Stimulated activated CD8-positive, alpha-beta memory T cell treated with anti-CD3 and anti-CD28 coated beads, Interleukin-4, amount 100 ng/mL, for 1 hour (primary cell): ENCODE measurements at places on chromosomes 7 and 10.

- no peak for DNase-seq
These were observed 33.9 kb upstream of the PROSER2 start for GRCh38 chr10:11789306-11789705.

DNA sequence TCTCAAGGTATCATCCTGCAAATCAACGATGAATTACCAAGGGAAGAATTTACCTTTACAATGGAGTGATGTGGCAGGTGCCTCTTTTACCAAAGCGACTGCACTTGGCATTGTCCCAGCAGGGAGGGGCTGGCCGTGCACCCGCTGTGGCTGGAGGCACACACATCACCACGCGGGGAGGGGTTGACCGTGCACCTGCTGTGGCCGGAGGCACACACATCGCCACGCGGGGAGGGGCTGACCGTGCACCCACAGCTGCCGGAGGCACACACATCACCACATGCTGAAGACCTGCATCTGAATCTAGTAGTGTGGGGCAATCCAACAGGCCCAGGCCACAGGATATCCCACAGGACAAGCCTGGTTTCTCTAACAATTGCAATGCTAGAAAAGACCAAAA, 493.5 kb downstream of the DNAJB6 start:
- no peak for DNase-seq

DNA sequence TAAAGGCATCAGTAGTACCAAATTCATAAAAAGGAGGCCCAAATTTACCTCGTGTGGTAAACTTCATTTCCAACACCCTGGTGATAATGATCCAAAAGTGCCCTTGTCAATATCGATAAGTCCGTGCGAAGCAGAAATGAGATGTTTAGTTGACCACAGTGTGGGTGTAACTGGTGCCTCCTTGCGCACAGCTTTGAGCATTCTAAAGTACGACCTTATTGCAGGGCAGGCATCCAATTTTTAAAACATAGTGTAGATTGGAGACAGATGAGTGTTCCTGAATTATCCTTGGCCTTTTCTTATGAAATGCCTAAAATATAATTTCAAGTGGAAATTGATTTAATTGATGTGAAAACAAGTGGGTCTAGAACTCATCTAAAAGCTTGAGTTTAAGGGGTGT, 248.4 kb downstream of the TRIL start:
- DNase-seq: no peak

DNA sequence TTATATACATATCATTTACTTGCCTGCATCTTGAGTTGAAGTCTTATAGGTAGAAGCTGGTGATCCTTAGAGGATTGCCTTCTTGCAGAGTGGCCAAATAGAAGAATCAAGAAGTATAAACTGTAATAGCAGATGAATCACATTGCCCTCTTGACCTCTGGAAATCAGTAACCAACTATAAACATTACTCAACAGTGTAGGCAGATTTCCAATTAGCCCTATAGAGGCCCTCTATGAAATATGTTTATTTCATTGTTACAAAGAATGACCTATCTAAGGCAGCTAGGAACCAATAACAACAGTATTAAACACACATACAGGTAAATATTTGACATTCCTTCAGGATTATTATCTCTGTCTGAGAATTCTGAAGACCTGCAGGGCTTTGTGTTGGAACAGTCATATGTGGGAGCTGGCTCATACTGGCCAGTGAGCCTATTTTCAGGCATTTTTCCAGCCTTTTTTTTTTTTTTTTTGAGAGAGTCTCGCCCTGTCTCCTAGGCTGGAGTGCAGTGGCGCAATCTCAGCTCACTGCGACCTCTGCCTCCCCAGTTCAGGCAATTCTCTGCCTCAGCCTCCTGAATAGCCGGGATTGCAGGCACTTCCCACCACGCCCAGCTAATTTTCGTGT, 7.2 kb upstream of the SRI start:
- DNase-seq: no peak

- DNase-seq: no peak
These were observed 18.2 kb upstream of the GJC3 start for GRCh38 chr7:99947608-99948007.

- no peak for DNase-seq
These were observed 163.7 kb downstream of the SND1 start for GRCh38 chr7:127815631-127816145.

- no peak for DNase-seq
These were observed 5.7 kb downstream of the PAX4 start for GRCh38 chr7:127612263-127612662.

DNA sequence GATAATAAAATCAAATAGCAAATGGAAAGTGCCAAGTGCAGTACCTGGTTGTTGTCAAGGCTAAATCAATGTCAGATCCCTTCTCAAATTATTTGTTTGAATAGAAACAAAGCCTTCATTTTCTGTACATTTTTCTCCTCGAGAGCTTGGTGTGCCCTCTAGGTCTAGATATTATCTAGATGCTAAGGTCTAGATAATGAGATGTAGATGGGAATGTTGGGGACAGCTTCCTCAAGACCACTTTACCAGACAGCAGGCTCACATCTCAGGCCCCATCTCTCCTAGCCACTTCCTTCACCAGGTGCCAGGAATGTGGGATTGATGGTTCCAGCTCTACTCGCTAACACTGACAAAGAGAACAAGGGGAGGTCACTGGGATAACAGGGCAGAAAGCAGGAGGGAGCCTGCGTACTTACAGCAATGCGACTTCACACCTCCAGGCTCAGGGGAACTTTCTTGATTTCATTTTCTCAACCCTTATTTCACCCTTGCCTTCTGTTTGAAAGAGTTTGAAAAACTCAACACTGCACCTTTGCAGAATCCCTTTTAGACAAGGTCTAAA, 451.4 kb upstream of the VSTM2A start:
- DNase-seq: no peak

- no peak for DNase-seq
These were observed 34.1 kb upstream of the FOXL3 start for GRCh38 chr7:255721-256361.

GRCh38 chr7:5679813-5680473, 101.5 kb downstream of the RNF216 start:
- no peak for DNase-seq

DNA sequence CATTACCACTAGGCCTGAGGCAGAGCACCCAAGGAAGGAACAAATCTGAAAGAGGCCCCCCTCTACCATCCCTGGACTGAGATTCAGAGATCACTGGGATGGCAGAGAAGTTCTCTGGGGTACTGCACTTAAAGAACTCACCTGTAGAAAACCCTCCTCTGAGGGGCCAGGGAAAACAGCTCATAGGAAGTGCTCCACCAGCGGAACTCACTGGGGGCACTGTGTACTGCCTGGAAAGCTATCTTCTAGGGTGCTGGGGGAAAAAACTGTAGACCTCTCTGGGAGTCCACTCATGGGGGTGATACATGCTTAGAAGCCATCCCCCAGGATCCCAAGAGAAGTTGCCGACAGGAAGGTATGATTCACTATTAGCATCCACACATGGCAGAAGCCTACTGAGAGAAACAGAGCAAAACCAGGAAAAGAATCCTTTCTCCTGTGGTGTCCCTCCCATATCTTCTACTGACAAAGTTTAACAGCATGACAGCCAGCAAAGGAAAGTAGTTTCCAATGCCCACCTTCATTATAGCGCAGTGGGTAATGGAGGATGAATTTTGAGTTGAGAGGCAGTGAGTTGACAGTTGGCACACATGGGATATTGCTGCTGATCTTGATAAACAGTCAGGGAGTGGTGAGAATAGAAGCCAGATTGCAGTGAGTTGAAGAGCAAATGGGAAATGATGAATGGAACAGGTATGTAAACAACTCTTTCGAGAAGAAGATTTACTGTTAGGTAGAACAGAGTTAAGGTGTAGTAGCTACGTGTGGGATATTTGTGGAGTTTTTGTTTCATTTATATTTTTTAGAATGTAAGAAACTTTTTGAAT, 20.9 kb downstream of the ANKIB1 start:
- DNase-seq: no peak

- DNase-seq: no peak
These were observed 83.0 kb upstream of the ADRB1 start for GRCh38 chr10:113960617-113961181.

- DNase-seq: no peak
These were observed 203.0 kb downstream of the CNTNAP2 start for GRCh38 chr7:146319629-146320028.

DNA sequence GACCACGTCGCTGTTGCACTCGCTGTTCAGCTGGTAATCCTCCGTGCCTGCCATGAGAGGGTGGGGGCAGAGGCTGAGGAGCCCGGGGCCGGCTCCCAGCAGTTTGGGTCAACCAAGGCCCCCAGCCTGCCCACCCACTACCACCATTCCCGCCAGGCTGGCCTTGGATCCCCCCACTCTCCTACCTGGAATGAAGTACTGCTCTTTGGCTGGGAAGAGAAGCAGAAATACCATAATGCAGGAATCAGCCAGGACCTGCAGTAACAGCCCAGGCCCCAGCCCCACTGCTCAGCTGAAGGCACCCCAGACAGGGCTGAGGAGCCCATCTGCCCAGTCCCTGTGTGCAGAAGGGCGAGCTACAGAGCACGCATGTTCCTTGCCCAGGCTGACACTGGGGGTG, 138.0 kb downstream of the SLIT1 start:
- no peak for DNase-seq

- no peak for DNase-seq
These were observed at the start of gene SPACDR for GRCh38 chr7:100464210-100464660. Gene SPACDR, minus strand, starts transcription at chr7:100464260. Its CDS starts 235 bp downstream, at chr7:100464025.

DNA sequence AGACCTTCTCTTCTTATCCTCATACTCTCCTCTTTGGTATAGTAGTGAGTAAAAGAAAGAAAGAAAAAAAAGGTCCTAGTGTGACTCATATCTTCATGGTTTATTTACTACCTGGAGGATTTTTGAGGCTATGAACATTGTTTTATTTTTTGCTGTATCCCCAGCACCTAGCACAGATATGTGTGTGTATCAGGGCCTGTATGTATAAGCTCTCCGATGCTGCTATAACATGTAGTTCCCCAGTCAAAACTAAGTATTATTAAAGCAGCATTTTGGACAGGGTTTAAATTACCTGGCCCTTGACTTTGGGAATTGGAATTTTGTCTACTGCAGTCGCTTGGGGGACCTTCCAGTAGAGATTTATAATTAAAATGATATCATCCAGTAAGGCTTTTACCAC, 46.3 kb downstream of the PYROXD2 start:
- no peak for DNase-seq

DNA sequence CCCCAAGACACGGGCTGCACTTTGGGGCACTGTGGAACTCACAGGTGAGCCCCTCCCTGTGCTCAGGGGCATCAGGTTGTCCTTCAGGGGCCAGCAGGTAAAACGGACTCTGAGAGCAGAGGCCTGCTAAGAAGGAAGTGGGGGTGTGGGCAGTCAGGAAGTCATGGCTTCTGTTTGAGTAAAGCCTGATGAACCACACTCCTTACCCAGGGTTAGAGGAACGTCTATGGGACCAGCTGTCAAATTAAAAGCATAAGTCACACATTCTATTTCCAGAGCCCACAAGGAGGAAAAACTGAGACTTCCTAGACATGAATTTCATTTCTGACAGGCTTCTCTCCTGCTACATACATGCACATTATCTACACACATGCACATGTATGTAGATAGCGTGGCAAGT, 616.4 kb downstream of the SDK1 start:
- no peak for DNase-seq

DNA sequence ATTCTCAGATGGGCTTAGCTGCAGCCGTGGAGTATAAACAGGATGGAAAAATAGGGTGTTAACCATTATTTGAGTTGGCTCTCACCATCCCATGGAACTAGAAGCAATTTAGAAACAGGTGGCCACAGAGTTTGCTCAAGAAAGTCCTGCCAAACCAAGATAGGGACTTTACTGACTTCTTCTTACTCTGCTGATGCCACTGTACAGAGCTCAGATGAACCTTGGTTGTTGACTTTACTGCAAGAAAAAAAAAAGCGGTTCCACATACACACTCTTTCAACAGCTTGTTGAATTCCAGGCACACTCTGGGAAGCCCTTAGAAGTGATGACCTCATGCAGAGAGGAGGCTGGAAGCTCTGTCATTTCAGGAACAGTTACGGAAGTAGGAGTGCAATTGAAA, 753.4 kb downstream of the NRG3 start:
- DNase-seq: no peak

GRCh38 chr10:72814099-72814790, 79.3 kb upstream of the OIT3 start:
- no peak for DNase-seq

GRCh38 chr7:140484951-140485499, 5.7 kb upstream of the MKRN1 start:
- no peak for DNase-seq

GRCh38 chr7:99090771-99091542, 53.0 kb downstream of the SMURF1 start:
- DNase-seq: no peak

DNA sequence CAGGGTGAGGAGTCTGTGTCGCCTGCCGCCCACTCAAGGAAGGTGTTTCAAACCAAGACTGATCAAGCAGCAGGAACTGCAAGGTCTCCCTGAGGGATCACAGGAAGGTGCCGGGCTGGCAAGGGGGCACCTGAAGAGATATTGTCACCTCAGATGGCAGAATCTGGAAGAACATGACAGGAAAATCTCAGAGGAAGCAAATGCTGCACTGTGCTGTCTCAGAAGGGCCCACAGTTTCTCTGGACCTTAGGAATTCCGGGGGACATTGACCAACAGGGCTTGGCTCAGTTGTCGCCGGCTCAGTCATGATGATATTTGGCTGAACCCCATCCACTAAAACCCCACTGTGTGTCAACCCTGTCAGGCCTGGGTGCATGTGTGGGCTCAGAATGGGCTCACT, 31.9 kb upstream of the GPR26 start:
- no peak for DNase-seq

DNA sequence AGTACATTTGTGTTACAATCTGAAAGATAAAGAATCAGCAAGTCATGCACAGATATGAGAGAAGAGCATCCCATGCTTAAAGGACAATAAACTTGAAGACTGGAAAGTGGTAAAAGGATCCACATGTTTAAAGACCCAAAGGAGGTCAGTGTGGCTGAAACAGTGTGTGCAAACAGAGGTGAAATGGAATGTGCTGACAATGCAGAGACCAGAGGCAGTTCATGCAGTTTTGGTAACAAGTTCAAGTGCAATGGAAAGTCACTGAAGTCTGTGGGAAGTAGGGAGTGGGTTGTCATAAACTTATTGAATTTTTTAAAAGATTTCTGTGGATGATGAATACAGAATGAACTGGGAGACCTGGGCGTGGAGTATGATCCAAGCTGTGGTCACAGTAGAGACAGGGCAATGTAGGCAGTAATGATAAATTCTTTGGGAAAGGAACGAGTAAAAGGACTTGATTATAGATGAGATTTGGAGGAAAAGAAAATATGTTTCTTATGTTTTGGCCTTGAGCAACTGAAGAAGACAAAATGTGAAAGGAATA, 408.0 kb downstream of the HGF start:
- DNase-seq: no peak

DNA sequence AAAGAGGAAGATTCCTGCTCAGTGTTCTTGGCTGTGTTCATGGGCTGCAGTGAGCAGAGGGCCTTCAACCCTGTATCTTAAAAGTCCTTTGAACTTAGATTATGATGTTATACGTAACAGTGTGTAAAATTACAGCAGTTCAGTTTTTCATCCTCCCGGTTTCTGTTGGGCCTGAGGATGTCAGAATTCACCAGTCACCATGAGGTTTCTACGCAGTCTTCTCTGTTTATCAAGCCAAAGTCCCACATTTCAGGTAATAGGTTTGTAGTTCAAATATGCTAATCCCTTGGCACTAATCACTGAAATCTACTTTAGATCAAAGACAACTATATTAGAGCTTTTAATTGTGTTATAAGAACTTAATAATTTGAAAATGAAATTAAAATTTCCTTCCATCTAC, 24.9 kb downstream of the PLEKHA8 start:
- no peak for DNase-seq
